Neural progenitor cell (in vitro differentiated cells): ENCODE measurements at places on chromosomes 7 and 10. TPM values are rescaled to one million over a fixed set of nuclear protein-coding genes. Genes with fewer than 3 reads are reported as not detected.

DNA sequence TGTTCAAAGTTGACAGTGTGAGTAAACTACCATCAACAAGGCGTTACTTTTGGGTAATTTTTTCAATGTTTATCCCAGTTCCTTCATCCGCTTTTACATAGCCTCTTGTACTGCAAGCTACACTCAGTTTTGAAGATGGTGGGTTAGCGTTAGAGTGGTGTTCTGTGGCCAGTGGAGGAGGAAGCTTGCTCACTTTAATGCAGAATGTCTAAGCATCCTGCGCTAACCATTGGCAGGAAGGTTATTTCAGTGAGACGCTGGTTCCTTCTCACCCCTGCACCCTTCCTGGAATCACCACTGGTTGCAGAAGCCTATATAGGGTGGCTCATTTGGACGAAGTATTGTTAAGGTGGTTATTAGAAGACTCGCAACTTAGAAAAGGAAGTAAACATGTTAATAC, 159.1 kb downstream of the CELF2 start:
- no peak for DNase-seq

Gene LIPN
- total RNA-seq: not detected in 2 replicates

DNA sequence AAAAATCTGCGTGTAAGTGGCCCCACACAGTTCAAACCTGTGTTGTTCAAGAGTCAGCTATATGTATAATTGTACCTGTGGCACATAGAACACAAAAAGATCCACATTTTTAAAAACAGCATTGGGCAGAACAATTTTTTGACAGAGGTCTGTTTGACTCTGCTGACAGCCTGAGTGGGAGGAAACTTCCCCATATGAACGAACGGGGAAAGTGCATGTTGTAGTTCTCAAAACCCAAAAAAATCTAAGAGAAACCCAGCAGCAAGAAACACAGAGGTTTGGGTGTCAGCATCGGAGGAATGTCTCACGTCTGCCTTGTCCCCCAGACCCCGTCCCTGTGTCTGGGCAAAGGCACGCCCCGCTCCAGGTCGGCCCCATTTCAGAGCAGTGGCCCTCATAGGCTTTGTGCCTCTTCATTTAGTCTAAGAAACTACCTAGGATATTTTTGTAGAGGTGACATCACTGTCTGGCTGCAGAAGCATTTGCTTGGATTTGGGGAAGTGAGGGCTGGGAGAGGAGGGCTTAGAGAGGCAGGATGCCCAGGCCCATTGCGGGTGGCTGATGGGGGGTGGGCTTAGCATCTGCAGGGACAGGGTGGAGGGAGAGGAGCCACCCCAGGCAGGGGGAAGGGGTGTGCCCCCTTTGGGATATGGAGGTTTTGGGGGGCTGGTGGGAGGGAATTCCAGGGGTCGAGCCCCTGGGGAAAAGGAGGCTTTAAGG, 11.0 kb downstream of the CUX1 start:
- DNase-seq: no peak

Gene SCART1
- 0.49 and 1.1 TPM in 2 replicates for total RNA-seq

- DNase-seq: no peak
Observed at GRCh38 chr10:53430127-53430891, 657.7 kb upstream of the MBL2 start.

Gene GATA3
- total RNA-seq: 0.09 TPM in 1 of 2 replicates, not detected in the other

GRCh38 chr10:65423043-65423442, 1502.8 kb upstream of the LRRTM3 start:
- no peak for DNase-seq
